Purkinje cell (primary cell): ENCODE measurements at places on chromosomes 4 and X. TPM values are rescaled to one million over a fixed set of nuclear protein-coding genes. Genes with fewer than 3 reads are reported as not detected.

The CSN1S1 gene
- not detected in 2 replicates for polyA plus RNA-seq

The MID2 gene
- polyA plus RNA-seq, result 2.7 and 5.4 TPM in 2 replicates

The ITM2A gene
- polyA plus RNA-seq, result 6.3 and 20.3 TPM in 2 replicates

The OTC gene
- 0.15 TPM in 1 of 2 replicates, not detected in the other for polyA plus RNA-seq

The REPS2 gene
- polyA plus RNA-seq, result 44.5 and 54.0 TPM in 2 replicates

The CSAG2 gene
- polyA plus RNA-seq, result not detected in 2 replicates

The CXorf49 gene
- not detected in 2 replicates for polyA plus RNA-seq

The DGKQ gene
- 0.47 and 0.91 TPM in 2 replicates for polyA plus RNA-seq

The ATP5ME gene
- polyA plus RNA-seq, result 1,728 and 2,284 TPM in 2 replicates
